Brain microvascular endothelial cell (primary cell): ENCODE measurements at places on chromosomes 11 and 22.

DNA sequence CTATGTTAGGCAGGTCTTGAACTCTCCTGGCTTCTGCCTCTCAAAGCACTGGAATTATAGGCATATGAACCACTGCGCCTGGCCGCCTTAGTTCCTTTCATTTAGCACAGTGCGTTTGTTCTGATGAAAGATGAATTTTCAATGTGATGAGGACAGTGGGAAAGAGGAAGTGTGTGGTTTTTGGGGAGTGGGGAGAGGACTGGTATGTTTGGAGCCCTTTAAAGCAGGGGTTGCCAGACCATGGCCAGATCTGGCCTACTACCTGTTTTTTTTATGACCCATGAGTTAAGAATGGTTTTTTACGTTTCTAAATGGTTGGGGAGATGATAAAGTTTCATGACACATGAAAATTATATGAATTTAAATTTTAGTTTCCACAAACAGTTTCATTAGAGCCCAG lies 12.5 kb downstream of the ATXN10 start:
- peak; percentile 55 for DNase-seq

DNA sequence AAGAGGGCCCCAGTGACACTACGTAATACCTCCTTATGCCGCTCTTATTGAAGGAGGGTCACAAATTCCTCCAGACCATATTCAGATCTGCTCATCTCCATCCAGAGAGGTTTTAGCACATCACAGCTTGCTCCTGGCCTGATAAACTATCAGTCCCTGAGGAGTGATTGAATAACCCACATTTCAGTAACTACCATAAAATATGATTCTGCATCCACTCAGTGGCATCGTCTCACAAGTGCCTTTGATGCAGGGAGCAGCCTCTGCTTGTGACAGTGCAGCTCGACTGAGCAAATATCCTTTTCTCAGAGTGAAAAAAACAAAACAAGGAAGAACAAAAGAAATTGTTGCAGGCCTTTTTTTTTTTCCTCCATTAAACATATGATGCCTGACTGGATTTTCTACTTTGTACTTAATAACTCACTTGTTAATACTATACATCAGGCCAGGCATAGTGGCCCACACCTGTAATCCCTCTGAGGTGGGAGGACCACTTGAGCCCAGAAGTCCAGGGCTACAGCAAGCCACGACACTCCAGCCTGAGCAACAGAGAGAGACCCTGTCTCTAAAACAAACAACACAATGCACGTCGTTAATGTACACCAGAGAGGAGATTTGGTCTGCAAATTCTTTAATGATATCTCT lies 64.5 kb downstream of the DDX10 start:
- DNase-seq, result no peak

GRCh38 chr11:130407978-130408377 lies 20.4 kb downstream of the ADAMTS8 start:
- peak; percentile 71 for DNase-seq

DNA sequence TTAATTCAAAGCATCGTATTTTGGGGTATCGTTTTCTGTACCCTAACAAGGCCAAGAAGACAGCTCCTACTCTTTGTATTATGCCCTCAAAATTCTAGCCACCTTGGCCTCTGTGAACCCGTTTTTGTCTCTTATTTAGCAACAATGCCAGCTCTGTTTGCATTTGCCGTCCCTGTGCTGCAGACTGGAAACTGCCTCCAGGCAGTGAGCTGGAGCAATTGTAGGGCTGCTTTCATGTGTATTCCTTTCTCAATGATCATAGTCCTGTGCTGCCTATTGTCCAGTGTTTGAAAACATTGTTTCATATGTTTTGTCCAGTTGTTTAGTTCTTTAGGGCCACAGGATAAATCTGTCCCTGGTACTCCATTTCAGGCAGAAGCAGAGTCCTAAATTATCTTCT lies 19.9 kb upstream of the BACE1-AS start:
- no peak for DNase-seq

DNA sequence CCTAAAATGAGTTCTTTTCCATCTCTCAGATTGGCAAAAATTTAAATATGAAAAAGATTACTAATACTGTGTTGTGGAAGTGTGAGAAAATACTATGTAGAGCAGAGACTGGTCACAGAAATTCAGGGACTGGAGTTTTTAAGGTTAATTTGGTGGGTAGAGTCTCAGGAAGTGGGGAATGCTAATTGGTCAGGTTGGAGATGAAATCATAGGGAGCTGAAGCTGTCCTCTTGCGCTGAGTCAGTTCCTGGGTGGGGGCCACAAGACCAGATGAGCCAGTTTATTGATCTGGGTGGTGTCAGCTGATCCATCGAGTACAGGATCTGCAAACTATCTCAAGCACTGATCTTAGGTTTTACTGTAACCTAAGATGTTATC lies 29.4 kb upstream of the TMEM86A start:
- no peak for DNase-seq

GRCh38 chr11:92149996-92150395 lies 74.6 kb upstream of the FAT3 start:
- DNase-seq, result no peak

DNA sequence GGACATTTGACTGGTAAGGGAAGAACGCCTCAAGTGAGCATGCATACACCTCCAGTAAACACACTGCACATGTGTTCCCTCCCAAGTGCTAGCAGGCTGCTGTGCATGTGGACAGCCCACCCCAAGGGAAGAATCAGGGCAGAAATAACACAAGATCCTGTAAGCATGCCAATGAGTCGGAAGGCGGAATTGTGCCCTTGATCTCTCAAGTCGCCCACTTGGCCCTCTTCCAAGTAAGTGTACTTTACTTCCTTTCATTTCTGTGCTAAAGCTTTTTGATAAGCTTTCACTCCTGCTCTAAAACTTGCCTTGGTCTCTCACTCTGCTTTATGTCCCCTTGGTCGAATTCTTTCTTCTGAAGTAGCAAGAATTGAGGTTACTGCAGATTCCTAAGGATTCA lies 139.6 kb downstream of the TRPC6 start:
- no peak for DNase-seq
